H4 (cell line): ENCODE measurements at places on chromosomes 12 and 14.

- no peak for DNase-seq
These were observed 9.0 kb upstream of the GPR135 start for GRCh38 chr14:59474172-59474571.

GRCh38 chr14:72792051-72792788 is 101.7 kb downstream of the DPF3 start:
- DNase-seq = no peak

DNA sequence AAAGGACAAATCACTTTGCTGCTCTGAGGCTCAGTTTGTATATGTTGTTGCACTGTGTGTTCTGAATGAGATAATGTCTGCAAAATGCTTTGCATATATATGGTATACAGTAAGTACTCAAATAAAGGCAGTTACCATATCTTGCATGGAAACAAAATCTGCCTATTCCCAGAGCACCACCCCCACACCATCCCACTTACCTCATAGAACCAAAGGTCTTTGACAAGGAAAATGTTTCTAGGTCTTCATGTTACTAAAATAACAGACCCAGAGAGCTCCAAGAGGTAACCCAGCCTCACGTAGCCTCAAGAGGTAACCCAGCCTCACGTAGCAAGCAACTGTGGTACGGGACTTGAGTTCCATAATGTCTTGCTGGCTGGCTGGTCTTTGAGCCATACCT is 71.6 kb upstream of the CMKLR1 start:
- no peak for DNase-seq

- no peak for DNase-seq
These were observed 51.6 kb downstream of the PLEKHG3 start for GRCh38 chr14:64755781-64756221.

DNA sequence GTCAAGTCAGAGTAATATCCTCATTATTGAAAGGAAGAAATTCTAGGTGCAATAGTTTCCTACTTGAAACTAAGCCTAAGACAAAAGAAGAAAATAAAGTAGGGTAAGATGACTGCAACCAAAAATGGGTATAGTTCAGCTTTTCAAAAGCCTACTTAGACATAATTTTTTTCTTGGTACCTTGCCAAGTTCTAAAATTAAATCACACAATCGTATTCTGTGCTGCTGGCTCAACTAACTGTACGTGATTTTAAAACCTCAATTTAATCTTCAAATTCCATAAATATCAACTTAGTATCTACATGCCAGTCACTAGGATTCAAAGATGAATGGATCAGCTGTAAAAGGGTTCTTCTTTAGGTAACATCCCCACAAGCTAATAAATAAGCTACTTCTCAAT is 56.9 kb downstream of the SCAF11 start:
- DNase-seq = no peak

DNA sequence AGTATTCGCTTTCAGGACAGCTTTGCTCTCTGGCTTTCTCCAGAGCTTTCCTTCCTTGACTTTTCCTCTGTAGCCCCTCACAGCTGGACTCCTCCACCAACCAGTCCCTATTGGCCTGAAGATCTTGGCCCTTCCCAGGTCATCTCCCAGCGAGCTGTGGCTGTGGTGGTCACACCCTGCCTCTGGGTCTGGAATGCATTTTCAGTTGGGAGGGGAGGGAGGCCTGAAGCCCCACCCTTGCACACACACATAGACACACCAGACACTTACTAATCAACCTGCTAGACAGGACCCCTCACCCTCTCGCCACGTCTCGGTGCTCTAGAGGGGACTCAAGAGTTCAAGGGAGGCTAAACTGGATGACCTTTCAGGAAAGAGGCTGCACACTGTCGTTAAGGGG is 13.9 kb downstream of the JDP2 start:
- no peak for DNase-seq

- DNase-seq = no peak
These were observed 6.0 kb upstream of the SPTLC2 start for GRCh38 chr14:77622366-77622961.

GRCh38 chr12:20423557-20423956 is 55.2 kb downstream of the PDE3A start:
- no peak for DNase-seq

DNA sequence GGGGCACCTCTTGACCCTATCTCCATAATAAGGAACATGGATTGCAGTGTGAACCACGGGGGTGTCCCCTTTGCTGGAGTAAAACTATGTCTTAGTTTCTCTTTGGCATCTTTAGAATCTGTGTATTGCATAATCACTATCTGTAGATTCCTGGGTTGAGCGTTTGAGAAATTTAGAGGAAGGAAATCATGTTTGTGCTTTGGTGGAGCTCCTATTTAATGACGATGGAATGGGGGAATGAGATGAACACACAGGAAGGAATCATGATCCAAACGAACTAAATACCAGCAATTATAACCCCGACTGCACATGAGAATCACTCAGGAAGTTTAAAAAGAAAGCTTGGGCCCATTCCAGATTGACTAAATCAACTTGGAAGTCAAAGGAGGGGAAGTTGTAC is 1.3 kb upstream of the MYG1 start:
- no peak for DNase-seq

DNA sequence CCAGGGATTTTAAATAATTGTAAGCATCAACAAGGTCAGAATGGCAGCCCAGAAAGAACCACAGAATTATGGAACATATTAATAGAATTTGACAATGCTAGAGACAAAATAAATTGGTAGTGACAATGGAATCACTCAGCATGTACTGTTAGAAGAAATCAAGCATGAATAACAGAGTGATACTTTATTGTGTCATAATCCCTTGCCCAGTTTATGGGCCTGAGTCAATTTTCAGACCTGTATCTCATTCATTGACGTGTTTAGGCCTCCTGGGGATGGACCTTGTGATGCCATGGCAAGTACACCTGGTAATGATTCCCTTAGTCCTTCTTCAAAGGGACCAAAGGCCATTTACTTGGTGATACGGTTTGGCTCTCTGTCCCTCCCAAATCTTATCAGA is 12.8 kb upstream of the CCDC91 start:
- no peak for DNase-seq

- DNase-seq = peak; percentile 60
These were observed 241.4 kb downstream of the BMP4 start for GRCh38 chr14:53715193-53715721.
